Activated CD4-positive, alpha-beta memory T cell treated with anti-CD3 and anti-CD28 coated beads for 36 hours (primary cell): ENCODE measurements at places on chromosomes 12 and 14. TPM values are rescaled to one million over a fixed set of nuclear protein-coding genes. Genes with fewer than 3 reads are reported as not detected.
A peak's percentile ranks its signal among the peaks of the same experiment; 100 is the strongest.

- H3K27ac ChIP-seq = no peak overlapping the region
- no peak overlapping the region for H3K4me3 ChIP-seq
- no peak for DNase-seq
- no peaks in the 10 kb centered on the region for H3K4me1 ChIP-seq
- H3K36me3 ChIP-seq = no peaks in the 10 kb centered on the region
Observed at GRCh38 chr12:71060426-71060825, 97.4 kb downstream of the TSPAN8 start.

- no peak for DNase-seq
- peaks cover 39% of the 10 kb centered on the region for H3K4me1 ChIP-seq
- H3K36me3 ChIP-seq = no peaks in the 10 kb centered on the region
- H3K27me3 ChIP-seq = no peaks in the 10 kb centered on the region
- no peak overlapping the region for H3K27ac ChIP-seq
- H3K4me3 ChIP-seq = peak overlapping the region; percentile 94
Observed at GRCh38 chr12:100268835-100269564, 2.0 kb downstream of the SCYL2 start.

GRCh38 chr12:9039397-9039977, 50.1 kb downstream of the KLRG1 start:
- no peak overlapping the region for H3K4me3 ChIP-seq
- no peaks in the 10 kb centered on the region for H3K27me3 ChIP-seq
- H3K36me3 ChIP-seq = peaks cover 4% of the 10 kb centered on the region
- peaks cover 60% of the 10 kb centered on the region for H3K4me1 ChIP-seq
- no peak for DNase-seq
- no peak overlapping the region for H3K27ac ChIP-seq

DNA sequence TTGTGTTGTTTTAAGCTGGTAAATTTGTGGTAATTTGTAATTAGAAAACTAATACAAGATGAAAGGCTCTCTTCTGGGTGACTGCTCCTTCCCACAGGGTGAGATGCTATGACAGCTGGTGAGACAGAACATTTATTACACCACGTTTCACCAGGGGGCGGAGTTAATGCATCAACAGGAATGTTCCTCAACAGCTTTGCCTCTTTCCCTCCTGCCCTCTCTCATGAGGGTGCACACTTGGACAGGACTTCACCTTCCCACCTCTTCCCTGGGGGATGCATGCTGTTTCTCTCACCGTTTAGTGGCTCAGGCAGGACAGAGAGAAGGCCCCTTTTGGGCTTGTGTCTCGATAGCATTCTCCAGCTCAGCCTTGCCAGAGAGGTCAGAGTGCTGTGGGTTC, 13.4 kb upstream of the PPP1R1A start:
- no peak overlapping the region for H3K27ac ChIP-seq
- DNase-seq = no peak
- H3K36me3 ChIP-seq = no peaks in the 10 kb centered on the region
- no peak overlapping the region for H3K4me3 ChIP-seq
- H3K27me3 ChIP-seq = peaks cover 2% of the 10 kb centered on the region

- no peaks in the 10 kb centered on the region for H3K27me3 ChIP-seq
- H3K4me1 ChIP-seq = no peaks in the 10 kb centered on the region
- no peak for DNase-seq
- H3K27ac ChIP-seq = no peak overlapping the region
Observed at GRCh38 chr14:30194741-30195148, 267.1 kb upstream of the PRKD1 start.

DNA sequence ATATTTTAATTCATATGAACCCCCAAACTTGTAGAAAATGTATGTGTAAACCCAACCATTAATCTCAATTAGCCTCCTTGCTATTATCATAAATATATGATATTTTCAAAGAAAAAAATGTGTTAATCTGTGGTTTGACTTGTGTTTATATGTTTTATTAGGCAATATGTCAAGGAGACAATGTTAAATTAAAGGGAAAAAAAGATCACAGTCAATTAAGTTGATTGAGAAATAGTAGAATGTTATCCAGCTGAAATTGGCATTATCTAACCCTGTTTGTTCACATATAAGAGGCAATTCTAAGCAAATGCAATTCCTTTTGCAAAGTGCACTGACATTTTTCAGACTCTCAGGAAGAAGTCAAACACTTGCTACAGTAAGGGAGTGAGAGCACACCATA, 745.3 kb downstream of the C12orf50 start:
- no peaks in the 10 kb centered on the region for H3K27me3 ChIP-seq
- H3K4me3 ChIP-seq = no peak overlapping the region
- no peaks in the 10 kb centered on the region for H3K4me1 ChIP-seq
- no peak for DNase-seq
- H3K36me3 ChIP-seq = no peaks in the 10 kb centered on the region

- H3K4me3 ChIP-seq = no peak overlapping the region
- H3K27me3 ChIP-seq = no peaks in the 10 kb centered on the region
- no peaks in the 10 kb centered on the region for H3K36me3 ChIP-seq
- DNase-seq = no peak
- H3K27ac ChIP-seq = no peak overlapping the region
Observed at GRCh38 chr14:55851961-55852360, 266.2 kb upstream of the PELI2 start.

DNA sequence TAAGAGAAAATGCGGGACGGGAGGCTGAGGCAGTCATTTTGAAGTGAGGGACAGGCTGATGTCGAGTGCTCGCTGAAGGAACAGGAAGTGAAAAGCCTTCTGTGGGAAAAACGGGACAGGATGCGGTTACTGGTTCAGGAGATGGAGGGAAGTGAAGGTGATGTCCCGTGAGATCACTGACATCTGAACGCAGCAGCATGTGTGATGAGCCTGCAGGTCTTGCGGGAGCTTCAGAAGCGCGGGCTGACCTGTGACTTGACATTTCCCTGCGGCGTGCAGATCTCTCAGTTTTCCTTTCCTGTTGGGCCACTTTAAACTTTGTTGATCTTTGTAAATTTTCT, 77.8 kb downstream of the DDX51 start:
- H3K4me3 ChIP-seq = peak overlapping the region; percentile 37
- H3K4me1 ChIP-seq = peaks cover 19% of the 10 kb centered on the region
- peak overlapping the region; percentile 79 for H3K27ac ChIP-seq

DNA sequence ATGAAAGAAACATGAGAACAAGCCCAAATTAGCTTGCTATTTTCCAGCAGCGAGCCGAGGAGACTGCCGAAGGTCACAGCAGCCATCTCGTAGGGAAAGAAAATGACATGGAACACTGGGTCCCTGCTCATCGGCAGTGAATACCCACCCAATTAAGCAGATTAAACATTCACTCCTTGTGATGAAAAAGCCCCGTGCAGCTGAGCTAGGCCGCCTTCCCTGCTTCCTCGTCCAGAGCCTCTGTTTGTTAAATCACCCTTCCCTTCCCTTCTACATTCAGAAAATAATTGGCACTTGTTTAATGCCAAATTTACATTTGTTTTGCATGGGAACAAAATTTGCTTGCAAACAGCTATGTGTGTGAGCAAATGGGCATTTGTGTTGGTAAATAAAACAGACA, 342.5 kb downstream of the RMST start:
- DNase-seq = no peak
- H3K36me3 ChIP-seq = no peaks in the 10 kb centered on the region
- no peak overlapping the region for H3K4me3 ChIP-seq
- no peaks in the 10 kb centered on the region for H3K4me1 ChIP-seq
- H3K27me3 ChIP-seq = no peaks in the 10 kb centered on the region

- H3K4me3 ChIP-seq = no peak overlapping the region
- peaks cover 83% of the 10 kb centered on the region for H3K27me3 ChIP-seq
- no peak overlapping the region for H3K27ac ChIP-seq
- no peak for DNase-seq
- H3K4me1 ChIP-seq = peaks cover 20% of the 10 kb centered on the region
Observed at GRCh38 chr12:53972152-53972702, 699 bp upstream of the HOXC11 start.

GRCh38 chr14:72892103-72892878, 1.6 kb downstream of the DPF3 start:
- no peak overlapping the region for H3K27ac ChIP-seq
- peaks cover 20% of the 10 kb centered on the region for H3K4me1 ChIP-seq
- H3K4me3 ChIP-seq = peak overlapping the region; percentile 76
- H3K36me3 ChIP-seq = no peaks in the 10 kb centered on the region
- peaks cover 40% of the 10 kb centered on the region for H3K27me3 ChIP-seq
- peak; percentile 41 for DNase-seq

GRCh38 chr12:119383206-119383605, 48.7 kb downstream of the CCDC60 start:
- no peak for DNase-seq
- peaks cover 2% of the 10 kb centered on the region for H3K27me3 ChIP-seq
- no peaks in the 10 kb centered on the region for H3K36me3 ChIP-seq
- H3K4me1 ChIP-seq = no peaks in the 10 kb centered on the region
- H3K4me3 ChIP-seq = no peak overlapping the region

GRCh38 chr14:59427653-59428580, 37.3 kb downstream of the GPR135 start:
- no peak overlapping the region for H3K27ac ChIP-seq
- H3K4me1 ChIP-seq = peaks cover 3% of the 10 kb centered on the region
- no peaks in the 10 kb centered on the region for H3K36me3 ChIP-seq
- peaks cover 8% of the 10 kb centered on the region for H3K27me3 ChIP-seq

DNA sequence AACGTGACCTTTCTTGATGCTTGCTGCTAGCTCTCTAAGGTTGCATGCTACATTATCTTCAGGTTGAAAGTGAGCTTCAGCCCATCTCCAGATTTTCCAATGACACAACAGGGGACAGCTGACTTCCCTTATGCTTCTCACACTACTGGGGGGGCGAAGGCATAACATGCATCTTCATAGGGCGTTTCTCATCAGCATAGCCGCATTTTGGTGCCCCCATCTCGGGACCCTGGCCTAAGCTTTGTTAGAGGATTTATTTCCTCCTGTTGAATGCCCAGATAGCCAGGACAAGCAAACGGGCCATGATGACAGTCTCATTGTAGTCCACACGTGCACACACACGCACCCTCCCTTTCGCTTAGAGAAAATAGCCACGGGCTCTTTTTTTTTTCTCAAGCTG, 30.7 kb downstream of the SSPN start:
- no peaks in the 10 kb centered on the region for H3K36me3 ChIP-seq
- peaks cover 2% of the 10 kb centered on the region for H3K4me1 ChIP-seq
- no peak overlapping the region for H3K4me3 ChIP-seq
- no peak overlapping the region for H3K27ac ChIP-seq

The AMN1 gene
- total RNA-seq = 3.2 TPM

The BDKRB1 gene
- total RNA-seq = not detected

The KRT75 gene
- not detected for total RNA-seq

The KRT7 gene
- total RNA-seq = 3.5 TPM

The TCL1B gene
- total RNA-seq = not detected

The FAM181A gene
- total RNA-seq = not detected

The ZBTB42 gene
- 3.4 TPM for total RNA-seq
